ENCODE measurements at places on chromosomes 7 and 10.

GRCh38 chr7:44652535-44652934 lies 46.1 kb downstream of the OGDH start:
- H3K27me3 ChIP-seq, result no peaks in the 10 kb centered on the region
- no peaks in the 10 kb centered on the region for H3K4me1 ChIP-seq
- H3K36me3 ChIP-seq, result peaks cover 45% of the 10 kb centered on the region
- H3K27ac ChIP-seq, result no peak overlapping the region

DNA sequence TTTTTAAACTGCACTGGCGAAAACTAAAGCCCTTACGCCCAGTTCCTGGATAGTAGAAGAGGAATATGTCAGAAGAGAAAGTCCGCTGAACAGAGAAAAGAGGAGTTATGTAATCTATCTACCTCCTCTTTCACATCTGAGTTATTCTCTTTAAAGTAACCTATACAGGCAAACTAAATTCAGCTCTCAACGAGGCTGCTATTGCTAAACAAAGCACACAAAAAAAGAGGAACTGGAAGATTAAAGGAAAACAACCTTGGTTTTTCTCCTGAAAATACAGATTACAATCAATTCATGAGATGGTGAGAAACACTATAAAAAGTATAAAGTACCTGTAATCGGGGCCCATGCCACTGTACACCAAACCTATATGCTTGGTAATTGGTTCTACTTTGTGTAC lies 5.8 kb downstream of the PSMA2 start:
- DNase-seq, result no peak
- peaks cover 28% of the 10 kb centered on the region for H3K36me3 ChIP-seq
- no peak overlapping the region for H3K4me3 ChIP-seq
- H3K27me3 ChIP-seq, result no peaks in the 10 kb centered on the region
- H3K4me1 ChIP-seq, result peaks cover 40% of the 10 kb centered on the region

DNA sequence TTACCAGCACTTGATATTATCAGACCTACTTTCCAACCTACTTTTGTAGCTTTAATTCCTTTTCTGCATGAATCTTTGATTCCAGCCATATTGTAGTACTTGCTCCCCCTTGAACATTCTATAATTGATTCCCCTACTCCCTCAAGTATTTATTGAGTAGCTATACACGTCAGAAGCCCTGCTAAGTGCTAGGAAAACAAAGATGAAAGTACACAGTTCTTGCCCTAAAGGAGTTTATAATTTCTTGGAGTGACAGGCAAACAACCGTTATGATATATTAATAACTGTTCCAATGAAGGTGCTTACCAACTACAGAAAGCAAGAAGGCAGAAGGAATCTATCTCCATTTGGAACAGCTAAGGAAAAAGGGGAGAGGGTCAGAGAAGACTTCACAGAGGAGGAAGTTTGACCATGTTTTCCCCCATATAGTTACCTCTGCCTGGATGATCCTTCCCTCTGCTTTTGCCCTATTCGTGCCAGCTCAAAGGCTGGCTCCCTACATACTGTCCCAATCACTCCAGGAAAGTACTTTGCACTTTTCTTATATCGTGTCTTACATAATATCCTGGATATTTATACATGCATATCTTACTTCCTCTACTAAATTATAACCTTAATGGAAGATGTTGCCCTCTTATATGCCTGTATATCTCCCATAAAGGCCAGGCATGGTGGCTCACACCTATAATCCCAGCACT lies 54.7 kb downstream of the SCD start:
- no peak overlapping the region for H3K27ac ChIP-seq
- no peaks in the 10 kb centered on the region for H3K27me3 ChIP-seq
- H3K36me3 ChIP-seq, result peaks cover 3% of the 10 kb centered on the region
- no peak for DNase-seq
- H3K4me1 ChIP-seq, result no peaks in the 10 kb centered on the region

DNA sequence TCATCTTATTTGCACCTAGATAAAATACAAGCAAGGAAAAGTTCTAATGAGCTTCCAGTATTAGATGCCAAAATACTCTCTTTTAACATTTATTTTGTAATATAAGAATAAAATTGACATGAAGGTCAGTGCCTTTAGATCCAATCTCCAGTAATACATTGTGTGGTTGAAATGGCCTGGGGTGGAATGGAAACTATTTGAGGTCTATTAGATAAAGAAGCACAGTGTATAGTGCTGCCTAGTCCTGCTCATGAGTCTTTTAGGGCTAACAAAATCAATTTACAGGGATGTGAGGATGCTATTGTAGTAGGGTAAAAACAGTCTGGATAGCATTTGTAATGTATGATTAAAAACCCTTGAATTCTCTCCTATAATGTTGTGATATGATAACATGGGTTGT lies 84.5 kb upstream of the ETV1 start:
- no peak overlapping the region for H3K4me3 ChIP-seq
- DNase-seq, result no peak
- H3K36me3 ChIP-seq, result no peaks in the 10 kb centered on the region
- no peaks in the 10 kb centered on the region for H3K27me3 ChIP-seq
- no peak overlapping the region for H3K27ac ChIP-seq

DNA sequence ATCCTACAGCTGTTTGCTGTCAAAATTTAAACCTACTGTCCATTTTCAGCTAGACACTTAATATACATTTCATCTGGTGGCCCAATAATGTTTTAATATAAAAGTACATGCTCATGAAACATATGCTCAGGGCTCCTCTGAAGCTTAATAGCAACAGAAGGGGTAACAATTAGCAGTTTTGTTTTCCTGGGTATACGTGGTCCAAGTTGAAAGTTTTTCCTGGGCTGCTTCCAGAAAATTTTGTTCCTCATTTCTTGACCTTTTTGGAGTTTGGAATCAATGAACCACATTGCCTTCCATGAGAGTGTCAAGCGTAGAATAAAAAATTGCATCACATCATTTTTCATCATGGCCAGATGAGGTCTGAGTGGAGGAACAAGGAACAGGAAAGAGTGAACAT lies 537.3 kb upstream of the MGMT start:
- H3K36me3 ChIP-seq, result no peaks in the 10 kb centered on the region
- peaks cover 3% of the 10 kb centered on the region for H3K27me3 ChIP-seq
- DNase-seq, result no peak
- H3K27ac ChIP-seq, result no peak overlapping the region

- H3K4me3 ChIP-seq, result no peak overlapping the region
- DNase-seq, result no peak
- H3K36me3 ChIP-seq, result peaks cover 4% of the 10 kb centered on the region
- H3K4me1 ChIP-seq, result peaks cover 2% of the 10 kb centered on the region
- no peaks in the 10 kb centered on the region for H3K27me3 ChIP-seq
Measured at GRCh38 chr10:112778579-112778978, 171.5 kb upstream of the TCF7L2 start.

- peaks cover 10% of the 10 kb centered on the region for H3K4me1 ChIP-seq
- no peak overlapping the region for H3K27ac ChIP-seq
- peaks cover 21% of the 10 kb centered on the region for H3K36me3 ChIP-seq
Measured at GRCh38 chr10:6337382-6337781, 134.7 kb downstream of the PFKFB3 start.

GRCh38 chr10:95267251-95267650 lies 23.6 kb downstream of the PDLIM1 start:
- no peak overlapping the region for H3K27ac ChIP-seq
- DNase-seq, result no peak
- no peaks in the 10 kb centered on the region for H3K36me3 ChIP-seq
- H3K27me3 ChIP-seq, result peaks cover 15% of the 10 kb centered on the region
- no peaks in the 10 kb centered on the region for H3K4me1 ChIP-seq

Measured in activated naive CD8-positive, alpha-beta T cell treated with anti-CD3 and anti-CD28 coated beads, Interleukin-2, amount 10 ng/mL, durations not matched to agents 7 days and 5 days (primary cell).